Stimulated activated CD8-positive, alpha-beta memory T cell treated with anti-CD3 and anti-CD28 coated beads, Interleukin-4, amount 100 ng/mL, for 4 hours (primary cell): ENCODE measurements at places on chromosomes 5 and 9.

- DNase-seq, result no peak
These were observed 149.1 kb upstream of the VCAN start for GRCh38 chr5:83322273-83322924.

DNA sequence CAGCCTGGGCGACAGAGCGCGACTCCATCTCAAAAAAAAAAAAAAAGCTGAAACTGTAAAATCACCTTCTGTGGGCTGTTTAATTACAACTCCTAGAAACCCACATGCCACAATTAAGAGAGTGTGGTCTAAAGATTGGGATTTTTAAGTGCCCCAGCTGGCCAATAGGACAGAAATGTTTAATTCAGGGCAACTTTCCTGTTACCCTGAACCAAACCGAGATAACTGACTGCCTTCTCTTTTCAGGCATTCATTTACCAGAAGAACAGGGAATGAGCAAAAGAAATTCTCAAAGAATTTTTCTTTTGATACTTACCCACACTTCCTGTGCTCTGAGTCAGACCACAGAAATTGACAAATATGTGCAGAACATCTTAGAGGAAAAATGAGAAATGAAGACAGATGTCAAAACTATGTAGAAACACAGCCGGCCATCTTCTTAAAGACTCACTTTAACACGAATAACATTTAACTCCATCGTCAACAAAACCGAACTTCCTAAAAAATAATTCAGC lies 221.3 kb upstream of the DAPK1 start:
- DNase-seq, result no peak

DNA sequence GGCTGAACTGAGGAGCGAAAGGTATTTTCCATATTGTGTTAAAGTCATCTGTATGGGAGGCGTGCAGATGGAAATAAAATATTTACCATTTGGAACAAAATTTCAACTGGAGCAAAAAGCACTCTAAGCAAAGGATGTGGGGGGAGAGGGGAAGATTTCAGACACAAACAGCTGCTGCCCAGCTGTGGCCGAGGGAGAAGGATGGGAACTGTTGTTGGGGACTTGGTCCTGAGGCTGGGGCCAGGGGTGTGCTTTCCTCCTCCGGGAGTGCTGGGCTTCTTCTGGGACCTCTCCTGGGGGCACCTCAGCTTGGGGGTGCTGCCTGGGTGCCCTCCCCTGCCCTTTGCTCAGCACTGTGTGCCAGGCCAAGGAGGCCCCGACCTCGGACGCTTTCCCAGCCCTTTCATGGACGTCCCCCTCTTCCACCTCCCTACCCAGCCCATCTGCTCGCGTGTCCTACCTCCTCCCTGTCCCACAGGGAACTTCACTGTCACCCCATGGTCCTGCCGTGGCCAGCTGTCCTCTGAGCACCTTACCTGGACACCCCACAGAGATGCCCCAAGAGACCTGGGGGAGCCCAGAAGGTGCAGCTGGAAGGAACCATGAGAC lies 101.9 kb upstream of the COL5A1 start:
- DNase-seq, result no peak

- DNase-seq, result no peak
These were observed 202.7 kb downstream of the ATP10B start for GRCh38 chr5:160649304-160649703.

- no peak for DNase-seq
These were observed 2.9 kb downstream of the NR2F1-AS1 start for GRCh38 chr5:93577854-93578812.

- DNase-seq, result no peak
These were observed 13.7 kb upstream of the ARAP3 start for GRCh38 chr5:141695627-141696215.

GRCh38 chr9:72467766-72468738 lies 53.4 kb upstream of the TMC1 start:
- DNase-seq, result no peak

- no peak for DNase-seq
These were observed 8.3 kb upstream of the NRARP start for GRCh38 chr9:137310189-137311052.

- DNase-seq, result no peak
These were observed 20.3 kb upstream of the MATR3 start for GRCh38 chr5:139273322-139273571.

GRCh38 chr9:37390759-37391158 lies 31.7 kb upstream of the GRHPR start:
- DNase-seq, result no peak

DNA sequence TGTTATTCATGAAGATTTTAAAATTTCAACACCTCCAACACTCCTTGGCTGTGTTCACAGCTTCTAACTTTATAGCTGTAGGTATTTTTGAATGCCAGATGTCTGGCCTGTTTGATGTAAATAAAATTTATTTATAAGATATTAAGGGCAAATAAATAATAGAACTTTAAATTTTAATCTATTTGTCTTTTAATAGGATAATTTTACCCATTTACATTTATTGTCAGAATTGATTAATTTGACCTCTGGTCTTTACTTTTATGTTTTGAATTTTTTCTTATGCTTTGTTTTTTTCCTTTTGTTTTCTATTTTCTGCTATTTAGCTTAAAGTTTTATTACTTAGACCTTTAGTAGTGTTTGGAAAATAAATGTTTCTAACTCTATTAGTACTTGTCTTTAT lies 94.6 kb downstream of the UGCG start:
- DNase-seq, result no peak

DNA sequence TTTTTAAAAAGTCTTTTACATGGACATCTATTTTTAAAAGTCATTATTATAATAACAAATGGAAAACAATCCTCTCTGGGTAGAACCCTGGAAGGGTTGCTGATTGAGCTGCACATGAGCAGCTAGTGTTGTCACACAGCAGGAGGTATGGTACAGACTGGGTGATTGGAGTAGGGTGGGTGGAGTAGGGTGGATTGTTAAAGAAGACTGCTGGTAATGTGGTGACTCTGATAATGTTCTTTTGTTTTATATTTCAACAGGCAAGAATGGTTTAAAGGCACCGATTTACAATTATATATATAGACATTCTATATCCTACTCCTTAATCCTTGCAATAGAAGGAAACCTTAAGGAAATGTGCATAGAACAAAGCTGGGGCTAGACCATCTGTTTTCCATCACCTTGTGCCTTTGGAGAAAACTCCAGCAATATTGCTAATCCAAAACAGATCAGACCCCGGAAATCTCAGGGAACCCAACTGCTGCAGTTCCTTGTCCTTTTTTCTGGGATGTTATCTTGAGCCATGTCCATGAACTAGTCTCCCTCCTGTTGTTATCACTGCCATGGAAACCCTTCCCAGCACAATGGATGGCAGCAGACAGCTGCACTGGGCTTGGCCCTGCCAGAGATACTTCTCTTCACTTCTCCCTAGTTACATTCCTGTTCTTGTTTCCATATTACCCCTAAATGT lies 129.7 kb downstream of the YIPF5 start:
- no peak for DNase-seq

- no peak for DNase-seq
These were observed 152.3 kb downstream of the TSSK1B start for GRCh38 chr5:113282472-113282871.

- DNase-seq, result no peak
These were observed 348.9 kb upstream of the ISL1 start for GRCh38 chr5:51034222-51034901.

DNA sequence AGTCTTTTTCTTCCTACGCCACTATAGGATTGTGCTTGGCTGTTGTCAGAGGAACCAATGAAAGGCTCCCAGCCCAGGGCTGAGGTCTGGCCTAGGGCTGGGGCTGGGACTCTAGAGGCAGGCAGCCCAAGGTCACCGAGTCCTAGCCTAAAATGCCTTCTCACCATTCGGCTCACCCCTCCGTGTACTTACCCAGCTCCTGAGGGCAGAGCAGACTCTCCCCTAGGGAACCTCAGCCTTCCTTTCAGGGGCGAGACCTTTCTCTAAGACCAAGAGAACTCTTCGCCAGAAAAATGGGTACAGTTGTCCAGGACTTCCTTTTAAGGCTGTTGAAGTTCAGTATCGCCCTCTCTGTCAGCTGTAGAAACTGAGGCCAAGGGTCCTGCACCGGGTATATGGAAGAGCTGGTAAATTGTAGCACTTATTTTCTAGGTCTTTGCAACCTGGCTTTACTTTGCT lies 1.7 kb upstream of the SPRY4 start:
- DNase-seq, result no peak

DNA sequence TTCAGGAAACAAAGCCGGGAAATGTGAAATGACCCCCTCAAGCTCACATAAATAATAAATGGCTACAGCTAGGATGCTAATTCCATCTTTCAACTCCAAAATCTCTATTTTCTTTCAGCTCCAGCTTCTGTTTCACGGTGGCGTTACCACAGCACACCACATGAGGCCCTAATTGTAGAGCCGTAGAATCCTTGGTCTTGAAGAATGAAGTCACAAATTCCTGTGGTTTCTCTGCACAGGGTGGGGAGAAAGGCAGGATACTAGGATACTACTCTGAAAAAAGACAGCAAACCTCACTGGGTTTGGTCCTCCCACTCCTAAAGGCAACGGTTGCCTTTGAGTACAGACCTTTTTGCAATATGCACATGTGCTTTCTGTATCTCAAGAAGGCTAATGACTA lies 13.9 kb upstream of the RARS1 start:
- no peak for DNase-seq

DNA sequence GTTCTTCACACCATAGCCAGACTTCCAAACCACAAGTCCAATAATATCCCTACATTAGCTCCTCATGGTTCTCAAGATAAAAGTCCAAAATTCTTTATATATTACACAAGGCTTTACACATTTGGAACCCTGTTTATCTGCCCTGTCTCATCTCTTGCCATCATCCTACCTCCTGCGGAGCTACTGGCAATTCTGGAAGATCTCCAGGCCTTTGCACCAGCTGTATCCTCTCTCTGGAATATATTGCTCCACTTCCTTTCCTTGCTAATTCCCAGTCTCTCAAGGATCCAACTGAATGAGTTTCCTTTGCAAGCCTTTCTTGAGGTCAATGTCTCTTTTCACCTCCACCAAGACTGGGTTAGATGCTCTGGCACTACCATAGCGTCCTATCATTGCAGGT lies 41.3 kb upstream of the MIER3 start:
- DNase-seq, result no peak

DNA sequence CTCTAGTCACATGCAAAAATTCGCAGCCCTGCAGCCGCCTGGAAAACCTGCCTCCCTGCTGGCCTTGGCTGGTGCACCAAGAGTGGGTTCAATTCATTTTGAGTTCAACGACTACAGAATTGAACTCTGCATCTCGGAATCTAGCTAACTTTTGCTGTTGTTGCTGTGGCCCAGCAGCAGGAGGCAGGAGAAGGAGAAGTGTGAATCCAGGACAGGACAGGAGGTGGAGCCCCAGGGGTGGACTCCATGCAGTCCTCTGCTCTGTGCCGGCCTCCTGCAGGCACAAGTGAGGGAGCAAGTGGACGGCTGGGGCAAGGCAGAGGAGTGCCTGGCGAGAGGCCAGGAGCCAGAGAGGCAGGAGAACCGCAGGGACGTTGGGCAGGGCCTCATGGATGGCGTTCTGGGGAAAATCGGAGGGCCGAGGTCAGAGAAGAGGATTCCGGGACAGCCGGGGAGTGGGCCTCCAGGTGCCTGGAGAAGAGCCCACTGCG lies 214.2 kb downstream of the FANCC start:
- no peak for DNase-seq

DNA sequence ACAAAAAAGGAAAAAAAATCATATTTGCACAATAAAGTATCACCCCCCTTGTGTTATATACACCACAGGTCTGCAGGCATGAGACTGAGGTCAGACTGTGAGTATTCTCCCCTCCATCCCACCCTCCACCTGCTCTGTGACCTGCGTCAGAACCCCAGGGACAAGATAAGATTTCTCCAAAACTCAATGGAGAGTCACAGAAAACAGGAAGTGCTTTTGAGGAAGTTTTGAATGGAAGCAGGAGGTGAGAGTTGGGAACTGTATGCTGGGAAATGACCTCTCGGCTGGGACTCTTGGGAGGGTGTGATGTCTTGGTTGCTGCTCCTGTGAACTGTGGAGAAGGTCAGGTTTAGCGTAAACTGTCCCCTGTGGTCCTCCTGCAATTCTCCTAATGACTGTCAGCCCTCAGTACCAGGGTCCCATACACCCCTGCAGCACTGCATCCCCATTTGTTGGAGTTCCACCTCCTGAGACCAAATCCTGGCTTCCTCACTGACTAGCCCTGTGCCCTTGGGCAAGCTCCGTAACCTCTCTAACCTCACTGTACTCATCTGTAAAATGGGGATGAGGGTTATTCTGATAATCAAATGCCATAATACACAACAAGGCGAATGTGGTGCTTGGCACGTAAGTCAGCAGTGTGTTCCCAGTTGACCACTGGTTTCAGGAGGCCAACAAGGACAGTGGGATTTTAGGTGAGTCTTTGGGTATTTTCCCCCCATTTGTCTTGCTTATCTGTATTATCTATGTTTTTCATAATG lies 6.9 kb upstream of the CTSL start:
- no peak for DNase-seq

DNA sequence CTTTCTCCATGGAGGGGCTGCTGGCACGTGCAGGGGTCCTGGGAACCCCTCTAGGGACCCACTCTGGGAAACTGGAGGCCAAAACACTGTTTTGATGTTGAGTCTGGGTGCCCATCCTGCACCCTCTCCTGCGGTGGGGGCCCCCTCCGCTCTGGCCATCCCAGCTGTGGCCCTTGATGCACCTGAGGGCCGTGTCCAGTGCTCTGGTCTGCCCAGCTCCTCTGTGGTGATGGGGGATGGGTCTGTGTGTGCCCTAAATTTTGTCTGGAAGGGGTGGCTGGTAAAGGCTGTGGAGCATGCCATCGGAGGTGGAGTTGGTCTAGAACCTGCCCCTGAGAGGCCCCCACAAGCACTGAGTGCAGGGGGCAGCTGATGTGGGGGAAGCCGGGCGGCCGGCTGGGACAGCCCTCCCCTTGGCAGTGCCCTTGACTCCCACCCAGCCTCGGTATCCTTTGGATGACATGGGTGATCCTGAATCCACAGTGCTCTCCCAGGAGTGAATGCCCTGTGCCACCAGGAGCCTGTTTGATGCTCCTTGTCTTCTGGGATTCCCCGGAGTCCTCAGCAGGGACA lies 26.3 kb downstream of the AHRR start:
- DNase-seq, result no peak

GRCh38 chr9:88579050-88579715 lies 44.2 kb downstream of the NXNL2 start:
- DNase-seq, result no peak

GRCh38 chr5:31427724-31428309 lies 104.1 kb downstream of the DROSHA start:
- DNase-seq, result no peak

- DNase-seq, result no peak
These were observed 141.9 kb upstream of the EFNA5 start for GRCh38 chr5:107812570-107813141.
